ENCODE measurements at places on chromosomes 4 and X. TPM values are rescaled to one million over a fixed set of nuclear protein-coding genes. Genes with fewer than 3 reads are reported as not detected.
A peak's percentile ranks its signal among the peaks of the same experiment; 100 is the strongest.

GRCh38 chr4:149997881-149998421, 80.3 kb upstream of the DCLK2 start:
- no peak for DNase-seq
- H3K4me3 ChIP-seq, result no peak overlapping the region
- H3K27me3 ChIP-seq, result peaks cover 5% of the 10 kb centered on the region
- H3K4me1 ChIP-seq, result peaks cover 4% of the 10 kb centered on the region

Gene ADAMTS3
- not detected for total RNA-seq

Gene PDLIM3
- total RNA-seq, result not detected

- H3K27ac ChIP-seq, result no peak overlapping the region
- no peaks in the 10 kb centered on the region for H3K27me3 ChIP-seq
- no peaks in the 10 kb centered on the region for H3K36me3 ChIP-seq
- DNase-seq, result no peak
Observed at GRCh38 chr4:20844311-20844710, 144.1 kb downstream of the PACRGL start.

- H3K4me3 ChIP-seq, result no peak overlapping the region
- no peaks in the 10 kb centered on the region for H3K27me3 ChIP-seq
- no peak for DNase-seq
- no peaks in the 10 kb centered on the region for H3K4me1 ChIP-seq
Observed at GRCh38 chrX:79300856-79301255, 66.3 kb downstream of the ITM2A start.

GRCh38 chrX:149699761-149700160, 12.1 kb upstream of the MAGEA11 start:
- H3K27me3 ChIP-seq, result no peaks in the 10 kb centered on the region
- no peak overlapping the region for H3K27ac ChIP-seq
- H3K4me1 ChIP-seq, result no peaks in the 10 kb centered on the region
- DNase-seq, result no peak
- no peaks in the 10 kb centered on the region for H3K36me3 ChIP-seq

GRCh38 chrX:100652266-100652665, 8.3 kb downstream of the SRPX2 start:
- H3K27me3 ChIP-seq, result peaks cover 3% of the 10 kb centered on the region
- no peak for DNase-seq
- no peaks in the 10 kb centered on the region for H3K36me3 ChIP-seq
- H3K27ac ChIP-seq, result no peak overlapping the region

- H3K27ac ChIP-seq, result no peak overlapping the region
- no peaks in the 10 kb centered on the region for H3K4me1 ChIP-seq
- no peaks in the 10 kb centered on the region for H3K36me3 ChIP-seq
- no peak for DNase-seq
- H3K27me3 ChIP-seq, result no peaks in the 10 kb centered on the region
- H3K4me3 ChIP-seq, result no peak overlapping the region
Observed at GRCh38 chr4:117327491-117327890, 242.1 kb upstream of the TRAM1L1 start.

DNA sequence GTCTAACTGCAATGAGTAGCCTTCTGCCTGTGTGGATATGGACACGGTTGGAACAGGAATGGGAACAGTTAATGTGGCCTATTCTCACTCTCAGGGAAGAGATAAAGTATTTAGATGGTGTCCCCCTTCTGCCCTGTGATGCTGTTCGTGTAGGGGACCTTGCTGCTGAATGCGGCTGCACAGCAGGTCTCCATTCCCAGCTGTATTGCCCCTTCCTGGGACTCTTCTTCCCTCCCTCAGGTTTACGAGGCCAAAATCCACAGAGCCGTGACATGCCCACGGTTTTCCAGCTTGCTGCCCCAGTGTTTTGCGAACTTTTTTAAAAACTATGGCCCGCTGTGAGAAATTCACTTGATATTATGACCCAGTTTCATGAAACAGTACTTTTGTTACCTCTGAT, 50.3 kb downstream of the SNX25 start:
- DNase-seq, result no peak
- peaks cover 37% of the 10 kb centered on the region for H3K4me1 ChIP-seq
- no peak overlapping the region for H3K4me3 ChIP-seq

DNA sequence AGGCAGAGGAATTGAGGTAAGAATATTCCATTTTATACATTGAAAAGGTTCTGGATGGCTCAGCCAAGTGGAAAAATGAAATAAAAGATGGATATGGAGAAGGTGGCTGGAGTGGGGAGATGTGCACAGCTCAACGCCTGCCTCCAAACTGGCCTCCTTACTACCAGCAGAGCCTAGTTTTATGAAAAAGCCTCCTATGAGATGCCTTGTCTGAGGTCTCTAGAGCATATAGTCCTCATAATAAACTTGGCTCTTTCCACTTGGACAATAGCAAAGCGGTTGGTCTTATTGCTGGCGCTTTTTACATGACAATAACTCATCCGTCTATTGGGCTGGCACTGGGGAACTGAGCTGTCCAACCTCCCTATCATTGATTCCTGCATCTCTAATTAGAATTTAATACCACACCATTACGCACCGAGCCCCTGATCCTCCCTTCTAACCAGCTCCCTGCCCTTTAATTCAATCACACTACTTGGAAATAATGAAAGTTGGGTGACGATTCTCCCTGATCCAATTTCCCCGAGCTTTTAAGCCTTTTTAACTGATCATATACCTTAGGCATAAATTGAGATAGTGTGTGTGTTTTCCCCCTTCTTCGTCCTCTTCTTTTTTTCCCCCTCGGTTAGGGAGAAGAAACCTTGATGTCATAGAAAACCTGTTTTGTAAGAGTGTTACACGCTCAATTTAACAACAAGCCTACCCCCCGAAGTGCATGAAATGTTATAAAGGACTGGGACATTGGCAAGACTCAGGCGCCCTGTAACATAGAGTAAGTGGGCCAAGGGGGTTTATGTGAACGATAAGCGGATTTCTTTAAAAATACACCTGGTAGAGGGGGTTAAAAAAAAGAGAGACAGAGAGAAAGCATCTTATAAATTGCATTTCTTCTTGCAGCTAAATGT, at the start of gene PHOX2B:
TSS of gene PHOX2B (minus strand) at position 155 of the 905 bp plus-strand sequence. CDS start at position 40, 115 bp downstream.
- no peak within 1 kb of the TSS for H3K4me3 ChIP-seq
- peak within 1 kb of the TSS; percentile 31 for H3K27ac ChIP-seq
- H3K36me3 ChIP-seq, result peaks cover 9% of the 10 kb centered on the region

Gene RASL11B
- total RNA-seq, result not detected

- no peak overlapping the region for H3K27ac ChIP-seq
- H3K27me3 ChIP-seq, result no peaks in the 10 kb centered on the region
- H3K4me3 ChIP-seq, result no peak overlapping the region
Observed at GRCh38 chr4:173237762-173238161, 69.2 kb downstream of the GALNT7 start.

DNA sequence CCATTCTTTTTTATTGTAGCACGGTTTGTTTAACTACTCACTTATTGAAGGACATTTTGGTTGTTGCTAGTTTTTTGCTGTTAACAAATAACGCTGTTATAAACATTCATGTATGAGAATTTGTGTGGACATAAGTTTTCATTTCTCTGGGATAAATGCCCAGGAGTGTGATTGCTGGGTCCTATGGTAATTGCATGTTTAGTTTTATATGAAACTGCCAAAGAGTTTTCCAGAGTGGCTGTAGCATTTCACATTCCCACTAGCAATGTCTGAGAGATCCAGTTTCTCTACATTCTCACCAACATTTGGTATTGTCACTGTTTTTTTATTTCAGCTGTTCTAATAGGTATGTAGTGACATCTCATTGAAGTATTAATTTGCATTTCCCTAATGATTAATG, 66.8 kb downstream of the PLAC1 start:
- no peak overlapping the region for H3K27ac ChIP-seq
- no peaks in the 10 kb centered on the region for H3K4me1 ChIP-seq
- peaks cover 16% of the 10 kb centered on the region for H3K27me3 ChIP-seq
- DNase-seq, result no peak

GRCh38 chr4:27005501-27005900, 144.9 kb downstream of the STIM2 start:
- H3K4me3 ChIP-seq, result no peak overlapping the region
- peaks cover 39% of the 10 kb centered on the region for H3K4me1 ChIP-seq
- no peaks in the 10 kb centered on the region for H3K27me3 ChIP-seq
- H3K27ac ChIP-seq, result no peak overlapping the region
- H3K36me3 ChIP-seq, result peaks cover 22% of the 10 kb centered on the region

Gene SULT1E1
- not detected for total RNA-seq

DNA sequence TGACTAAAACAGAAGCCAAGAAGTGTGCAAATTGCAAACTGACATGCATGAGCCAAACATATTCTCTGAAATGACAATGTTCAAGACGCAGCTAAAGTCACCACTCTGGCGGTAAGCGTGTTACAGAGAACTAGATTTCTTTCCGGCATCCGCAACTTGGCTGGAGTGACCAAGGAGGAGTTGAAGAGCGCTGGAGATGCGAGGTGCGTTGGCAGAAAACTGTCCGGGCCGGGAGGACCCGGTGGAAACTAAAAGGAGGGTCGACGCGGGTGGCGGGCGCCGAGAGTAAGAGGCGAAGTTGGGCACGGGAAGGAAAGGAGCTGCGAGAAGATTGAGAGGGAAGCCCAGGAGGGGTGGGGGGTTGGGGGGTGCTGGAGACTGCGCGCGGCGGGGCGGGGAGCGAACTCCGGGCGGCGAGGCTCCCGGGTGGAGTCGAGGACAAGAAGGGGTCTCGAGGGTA, 807 bp downstream of the SEL1L3 start:
- H3K27ac ChIP-seq, result peak overlapping the region; percentile 97
- H3K4me3 ChIP-seq, result peak overlapping the region; percentile 95
- peaks cover 16% of the 10 kb centered on the region for H3K36me3 ChIP-seq
- H3K4me1 ChIP-seq, result peaks cover 50% of the 10 kb centered on the region

Gene SLC4A4
- total RNA-seq, result 1.3 TPM

Gene PRR32
- not detected for total RNA-seq

GRCh38 chr4:127687580-127687979, 42.6 kb upstream of the SLC25A31 start:
- H3K4me1 ChIP-seq, result no peaks in the 10 kb centered on the region
- DNase-seq, result no peak

GRCh38 chr4:166896254-166896653, 338.0 kb downstream of the SPOCK3 start:
- no peaks in the 10 kb centered on the region for H3K36me3 ChIP-seq
- H3K4me1 ChIP-seq, result no peaks in the 10 kb centered on the region
- H3K4me3 ChIP-seq, result no peak overlapping the region
- no peak overlapping the region for H3K27ac ChIP-seq

Measured in activated CD4-positive, alpha-beta T cell treated with anti-CD3 and anti-CD28 coated beads, Interleukin-2, amount 10 ng/mL, durations not matched to agents 7 days and 5 days (primary cell).